ENCODE measurements at places on chromosomes 5 and 9.
A peak's percentile ranks its signal among the peaks of the same experiment; 100 is the strongest.

- no peaks in the 10 kb centered on the region for H3K27me3 ChIP-seq
- H3K27ac ChIP-seq = no peak overlapping the region
- H3K36me3 ChIP-seq = no peaks in the 10 kb centered on the region
- no peak overlapping the region for H3K4me3 ChIP-seq
These were observed 77.5 kb upstream of the SPINK5 start for GRCh38 chr5:147986134-147986757.

- peak overlapping the region; percentile 58 for H3K4me3 ChIP-seq
- DNase-seq = peak; percentile 88
- H3K36me3 ChIP-seq = peaks cover 3% of the 10 kb centered on the region
- peak overlapping the region; percentile 96 for H3K27ac ChIP-seq
These were observed 640 bp downstream of the SURF4 start for GRCh38 chr9:133375116-133375723.

DNA sequence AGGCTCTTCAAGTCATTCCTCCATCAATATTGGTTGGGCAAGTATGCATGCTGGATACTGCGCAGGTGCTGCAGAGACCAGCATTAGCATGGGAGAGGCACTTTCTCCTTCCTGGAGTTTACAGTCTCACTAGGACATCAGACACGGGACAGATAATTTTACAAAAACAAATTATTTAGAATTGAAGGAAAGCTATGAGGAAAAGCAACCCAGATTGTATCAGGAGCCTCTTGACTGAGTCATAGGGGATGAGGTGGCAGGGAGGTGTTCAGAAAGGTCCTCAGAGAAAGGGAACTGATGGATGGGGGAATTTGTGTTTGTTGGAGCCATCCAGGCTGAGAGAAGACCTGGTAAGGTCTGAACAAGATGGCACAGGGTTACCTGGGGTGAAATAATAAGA lies 24.5 kb upstream of the RAB14 start:
- H3K27me3 ChIP-seq = no peaks in the 10 kb centered on the region
- H3K27ac ChIP-seq = no peak overlapping the region
- no peak overlapping the region for H3K4me3 ChIP-seq

- no peaks in the 10 kb centered on the region for H3K4me1 ChIP-seq
- DNase-seq = no peak
- no peak overlapping the region for H3K4me3 ChIP-seq
- no peaks in the 10 kb centered on the region for H3K36me3 ChIP-seq
These were observed 419.6 kb upstream of the PIK3R1 start for GRCh38 chr5:67795781-67796477.

DNA sequence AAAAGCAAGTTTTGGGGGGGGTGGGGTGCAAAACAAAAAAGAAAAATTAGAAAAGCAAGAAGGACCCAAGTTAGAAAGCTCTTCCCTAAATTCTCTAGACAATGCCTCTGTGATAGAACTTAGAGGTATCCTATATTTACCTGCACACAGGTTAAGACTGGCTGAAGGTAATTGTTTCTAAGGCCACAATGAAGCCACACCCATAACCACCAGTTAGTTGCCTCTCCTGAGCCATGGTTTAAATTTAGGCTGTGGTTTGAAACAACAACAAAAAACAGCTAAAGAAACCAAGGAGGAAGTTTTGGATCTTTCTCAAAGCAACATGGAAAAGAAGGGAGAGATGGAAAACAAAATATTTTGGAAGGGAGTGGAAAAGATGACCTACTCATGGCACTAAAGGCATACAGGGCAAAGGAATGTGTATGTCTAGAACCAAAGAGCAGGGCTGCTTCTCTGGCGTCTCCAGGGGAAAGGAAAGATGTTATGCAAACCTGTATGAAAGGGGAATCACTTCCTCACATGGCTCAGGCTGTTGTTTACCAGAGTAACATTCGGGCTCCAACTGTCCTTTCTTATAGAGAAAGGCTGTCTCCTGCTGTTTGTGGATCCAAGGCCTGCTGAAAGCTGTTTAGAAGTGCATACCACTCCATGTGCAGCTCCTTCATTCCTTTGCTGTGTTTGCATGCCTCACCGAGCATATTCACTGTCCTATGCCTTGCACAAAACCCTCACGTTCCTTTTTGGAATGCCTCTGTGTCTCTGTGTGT lies 408.9 kb upstream of the MPDZ start:
- no peaks in the 10 kb centered on the region for H3K27me3 ChIP-seq
- H3K4me3 ChIP-seq = no peak overlapping the region
- no peaks in the 10 kb centered on the region for H3K4me1 ChIP-seq
- H3K27ac ChIP-seq = no peak overlapping the region
- H3K36me3 ChIP-seq = no peaks in the 10 kb centered on the region

GRCh38 chr5:159543326-159543725 lies 213.0 kb upstream of the IL12B start:
- no peaks in the 10 kb centered on the region for H3K27me3 ChIP-seq
- no peaks in the 10 kb centered on the region for H3K4me1 ChIP-seq
- H3K36me3 ChIP-seq = no peaks in the 10 kb centered on the region
- no peak overlapping the region for H3K4me3 ChIP-seq

GRCh38 chr5:124285071-124285470 lies 461.4 kb downstream of the ZNF608 start:
- H3K4me1 ChIP-seq = peaks cover 16% of the 10 kb centered on the region
- no peaks in the 10 kb centered on the region for H3K27me3 ChIP-seq
- DNase-seq = no peak
- H3K36me3 ChIP-seq = no peaks in the 10 kb centered on the region
- no peak overlapping the region for H3K4me3 ChIP-seq

- H3K27ac ChIP-seq = no peak within 1 kb of the TSS
- no peaks in the 10 kb centered on the region for H3K36me3 ChIP-seq
- H3K4me1 ChIP-seq = no peaks in the 10 kb centered on the region
- no peak for DNase-seq
- no peaks in the 10 kb centered on the region for H3K27me3 ChIP-seq
- no peak within 1 kb of the TSS for H3K4me3 ChIP-seq
These were observed at the start of gene HCN1 for GRCh38 chr5:45696206-45696836. HCN1 (minus strand) TSS chr5:45696380.

DNA sequence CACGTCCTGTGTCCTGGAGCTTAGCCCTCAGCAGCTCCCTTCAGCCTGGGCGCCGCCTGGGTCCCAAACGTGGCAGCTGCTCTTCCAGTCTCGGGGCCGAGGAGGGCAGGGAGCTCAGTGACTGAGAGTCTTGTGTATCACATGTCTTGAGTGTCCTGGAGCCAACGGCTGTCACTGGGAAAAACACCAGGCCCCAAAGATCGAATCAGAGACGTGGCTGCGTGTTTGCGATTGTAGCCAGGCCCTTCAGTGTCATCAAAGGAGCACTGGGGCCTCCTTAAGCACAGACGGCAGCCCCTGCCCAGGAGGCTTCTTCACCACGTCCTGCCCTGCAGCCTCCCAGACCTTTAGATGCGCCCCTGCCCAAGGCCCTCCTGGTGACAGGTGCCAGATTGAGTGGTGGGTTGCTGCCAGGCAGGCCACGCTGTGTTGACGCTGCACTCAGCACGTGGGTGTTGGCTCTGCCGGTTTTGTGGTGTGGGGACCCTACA lies 5.7 kb upstream of the EXOC3 start:
- H3K27me3 ChIP-seq = no peaks in the 10 kb centered on the region
- no peaks in the 10 kb centered on the region for H3K36me3 ChIP-seq
- no peak overlapping the region for H3K27ac ChIP-seq

DNA sequence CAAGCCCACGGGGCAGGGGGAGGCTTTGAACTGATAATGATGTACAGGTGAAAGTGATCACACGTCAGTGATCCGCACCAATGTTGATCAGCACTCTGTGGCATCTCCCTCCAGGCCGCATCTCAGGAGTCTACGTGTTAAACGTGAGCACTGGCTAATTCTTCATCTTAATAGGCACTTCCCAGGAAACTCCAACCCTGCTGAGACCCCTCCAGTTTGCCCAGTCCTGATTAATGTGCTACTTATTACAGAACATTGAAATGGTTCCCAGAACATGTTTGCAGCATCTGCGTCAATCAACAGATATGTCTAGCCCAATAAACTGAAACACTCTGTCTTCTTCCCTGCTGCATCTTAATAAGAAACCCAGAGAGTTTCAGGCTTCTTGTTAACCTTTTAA lies 298.4 kb downstream of the DEPDC1B start:
- no peaks in the 10 kb centered on the region for H3K4me1 ChIP-seq
- no peak for DNase-seq
- no peaks in the 10 kb centered on the region for H3K27me3 ChIP-seq
- H3K27ac ChIP-seq = no peak overlapping the region

DNA sequence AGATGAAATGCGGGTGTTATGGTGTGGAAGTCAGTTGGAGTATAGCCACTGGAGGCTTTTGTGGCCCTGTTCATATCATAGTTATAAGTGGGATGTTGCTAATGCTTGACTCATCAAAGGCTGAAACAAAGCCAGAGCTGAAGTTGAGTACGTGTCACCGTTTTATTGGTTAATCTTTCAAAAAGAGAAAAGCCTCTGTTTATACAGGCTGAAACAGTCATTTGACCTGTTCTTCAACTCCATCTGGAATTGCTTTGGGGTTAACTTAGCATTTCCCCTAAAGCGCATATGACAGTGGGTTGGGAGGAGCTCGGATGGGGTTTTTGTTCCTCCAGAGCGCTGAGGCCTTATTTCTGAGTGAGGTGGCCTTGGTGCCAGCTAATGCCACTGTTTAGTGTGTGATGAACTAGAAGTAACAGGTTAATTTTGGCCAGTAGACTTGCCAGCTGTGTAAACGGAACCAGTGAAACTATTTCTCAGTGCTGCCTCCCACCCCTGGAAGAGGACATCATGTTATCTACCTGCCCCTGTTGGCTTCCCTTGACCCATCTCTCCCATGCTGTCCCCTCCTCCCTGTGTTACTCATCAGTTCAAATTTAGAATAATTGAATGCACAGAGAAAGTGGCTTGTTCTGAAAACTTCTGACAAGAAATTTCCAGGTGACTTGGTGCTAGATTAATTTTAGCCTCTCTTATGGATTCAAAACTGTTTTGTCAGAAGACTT lies 34.2 kb downstream of the MTAP start:
- H3K36me3 ChIP-seq = peaks cover 5% of the 10 kb centered on the region
- H3K4me3 ChIP-seq = no peak overlapping the region
- DNase-seq = no peak
- peaks cover 4% of the 10 kb centered on the region for H3K4me1 ChIP-seq
- peak overlapping the region; percentile 78 for H3K27ac ChIP-seq

- no peaks in the 10 kb centered on the region for H3K27me3 ChIP-seq
- DNase-seq = no peak
- H3K4me3 ChIP-seq = no peak overlapping the region
- H3K4me1 ChIP-seq = no peaks in the 10 kb centered on the region
- H3K27ac ChIP-seq = no peak overlapping the region
These were observed 208.8 kb downstream of the MELK start for GRCh38 chr9:36781533-36781932.

DNA sequence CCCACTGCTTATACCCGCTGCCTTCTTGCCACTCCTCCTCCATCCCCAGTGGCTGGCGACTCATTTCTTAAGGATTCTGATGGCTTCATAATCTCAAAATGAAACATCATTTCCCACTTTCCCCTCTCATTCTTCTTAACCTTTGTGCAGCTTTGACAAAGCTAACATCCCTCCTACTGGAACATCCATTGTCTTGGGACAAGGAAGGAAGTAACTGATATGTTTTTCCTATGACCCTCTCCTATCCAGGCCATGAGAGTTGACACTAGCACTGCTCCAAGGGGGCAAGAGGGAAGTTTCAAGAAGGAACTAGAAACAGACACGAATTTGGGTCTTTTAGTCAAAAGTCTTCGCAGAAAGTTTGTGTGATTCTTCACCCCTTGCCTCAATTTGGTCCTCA lies 71.7 kb upstream of the SNX2 start:
- H3K4me3 ChIP-seq = no peak overlapping the region
- no peaks in the 10 kb centered on the region for H3K27me3 ChIP-seq
- H3K36me3 ChIP-seq = no peaks in the 10 kb centered on the region

DNA sequence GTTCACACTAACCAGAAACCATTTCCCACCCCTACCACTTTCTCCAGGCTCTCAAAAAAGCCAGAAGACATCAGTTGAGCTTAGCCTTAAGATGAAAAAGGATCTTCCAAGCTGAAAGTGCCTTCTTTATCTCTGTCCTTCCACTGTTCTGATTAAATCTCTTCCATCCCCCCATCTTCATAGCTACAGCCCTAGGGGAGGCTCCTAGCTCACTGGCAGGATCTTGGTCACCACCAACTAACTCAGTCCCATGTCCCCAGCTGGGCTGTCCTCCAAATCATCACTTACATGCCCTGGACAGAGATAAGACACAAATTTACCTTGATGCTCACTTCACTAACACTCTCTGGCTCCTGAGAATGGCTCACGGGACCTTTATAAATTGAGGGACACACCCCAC lies 14.3 kb downstream of the LCP2 start:
- DNase-seq = no peak
- no peak overlapping the region for H3K4me3 ChIP-seq
- no peaks in the 10 kb centered on the region for H3K36me3 ChIP-seq
- H3K4me1 ChIP-seq = no peaks in the 10 kb centered on the region

GRCh38 chr9:96877269-96877668 lies 23.0 kb upstream of the ZNF782 start:
- H3K4me3 ChIP-seq = no peak overlapping the region
- no peaks in the 10 kb centered on the region for H3K36me3 ChIP-seq
- no peak overlapping the region for H3K27ac ChIP-seq
- 0 out of 2 replicates have a peak, but pooled peaks cover 4% of the 10 kb centered on the region for H3K4me1 ChIP-seq
- H3K27me3 ChIP-seq = no peaks in the 10 kb centered on the region

DNA sequence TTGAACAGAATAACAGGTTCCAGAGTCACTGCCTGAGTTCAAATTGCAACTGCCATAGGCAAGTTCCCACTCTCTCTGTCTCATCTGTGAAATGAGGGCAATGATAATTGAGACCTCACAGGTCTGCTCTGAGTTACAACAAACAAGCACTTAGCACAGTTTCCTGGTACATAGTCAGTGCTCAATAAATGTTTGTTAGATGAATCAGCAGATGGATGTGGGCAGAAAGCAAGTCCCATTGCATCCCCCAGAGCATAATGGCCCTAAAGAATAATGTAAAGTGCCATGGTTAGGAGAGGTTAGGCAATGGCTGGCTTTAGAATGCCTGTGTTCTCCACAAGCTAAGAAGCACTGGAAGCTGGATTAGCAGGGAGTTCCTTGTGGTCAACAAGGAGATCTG lies 136.5 kb upstream of the LARP1 start:
- no peak for DNase-seq
- no peaks in the 10 kb centered on the region for H3K36me3 ChIP-seq
- H3K4me3 ChIP-seq = no peak overlapping the region
- no peaks in the 10 kb centered on the region for H3K4me1 ChIP-seq

Measured in Caco-2 (cell line).